Bronchial epithelial cell (primary cell): ENCODE measurements at places on chromosomes 5 and 9. TPM values are rescaled to one million over a fixed set of nuclear protein-coding genes. Genes with fewer than 3 reads are reported as not detected.

Gene ELAVL2
- 0.26 TPM in 2 replicates for total RNA-seq

Gene UBE2QL1
- not detected in 2 replicates for total RNA-seq

Gene AK8
- 0.26 TPM in 1 of 2 replicates, not detected in the other for total RNA-seq

Gene NAIF1
- total RNA-seq, result 10.3 and 12.4 TPM in 2 replicates

Gene PHF24
- total RNA-seq, result 0.13 and 0.26 TPM in 2 replicates

Gene RRAGA
- total RNA-seq, result 29.7 and 41.6 TPM in 2 replicates

Gene FOXD1
- total RNA-seq, result 2.3 and 3.4 TPM in 2 replicates

Gene EQTN
- total RNA-seq, result not detected in 2 replicates

Gene GAS1
- 1.7 and 2.6 TPM in 2 replicates for total RNA-seq

Gene CDX1
- not detected in 2 replicates for total RNA-seq

Gene STPG3
- not detected in 2 replicates for total RNA-seq

Gene IGIP
- total RNA-seq, result 5.3 and 5.9 TPM in 2 replicates

Gene TNFSF8
- total RNA-seq, result not detected in 2 replicates

Gene TLX3
- not detected in 2 replicates for total RNA-seq

Gene GFI1B
- not detected in 2 replicates for total RNA-seq

Gene SLC45A2
- total RNA-seq, result not detected in 2 replicates

Gene URM1
- total RNA-seq, result 17.9 and 23.0 TPM in 2 replicates

Gene ANP32B
- total RNA-seq, result 7.1 and 12.5 TPM in 2 replicates

Gene NRG2
- total RNA-seq, result under 0.01 TPM in 2 replicates

Gene CRHBP
- not detected in 2 replicates for total RNA-seq

Gene ADAMTS6
- 5.9 and 17.6 TPM in 2 replicates for total RNA-seq

Gene INSL4
- 0.26 TPM in 1 of 2 replicates, not detected in the other for total RNA-seq

Gene CDC23
- total RNA-seq, result 19.7 and 27.4 TPM in 2 replicates

Gene SV2C
- total RNA-seq, result not detected in 2 replicates

Gene PTPRD
- total RNA-seq, result 2.9 and 10.9 TPM in 2 replicates

Gene ODF2
- 17.6 and 27.1 TPM in 2 replicates for total RNA-seq

Gene MZB1
- 0.13 TPM in 1 of 2 replicates, not detected in the other for total RNA-seq

Gene KIF4B
- total RNA-seq, result under 0.01 and 0.13 TPM in 2 replicates

Gene CDKN2AIPNL
- 37.1 and 45.1 TPM in 2 replicates for total RNA-seq

Gene STING1
- total RNA-seq, result 2.8 and 2.9 TPM in 2 replicates

Gene RMRP
- 15,881 and 37,648 TPM in 2 replicates for total RNA-seq

Gene RUFY1
- total RNA-seq, result 32.9 and 37.6 TPM in 2 replicates

Gene ANKH
- total RNA-seq, result 11.1 and 12.9 TPM in 2 replicates

Gene PTGDS
- 0.26 TPM in 2 replicates for total RNA-seq

Gene SHISAL2B
- not detected in 2 replicates for total RNA-seq

Gene SLC46A2
- total RNA-seq, result not detected in 2 replicates

Gene TMEM232
- 0.51 and 0.79 TPM in 2 replicates for total RNA-seq

Gene SPINK7
- total RNA-seq, result 13.7 and 23.4 TPM in 2 replicates

Gene TPPP
- 1.6 and 2.4 TPM in 2 replicates for total RNA-seq

Gene SLC22A4
- total RNA-seq, result 0.13 and 0.26 TPM in 2 replicates

Gene FCN2
- not detected in 2 replicates for total RNA-seq

Gene RLN1
- total RNA-seq, result 0.26 and 0.64 TPM in 2 replicates
